Renal cortex interstitium (tissue), 15 donors: ENCODE measurements at places on chromosomes 2 and 18. TPM values are rescaled to one million over a fixed set of nuclear protein-coding genes. Genes with fewer than 3 reads are reported as not detected.

DNA sequence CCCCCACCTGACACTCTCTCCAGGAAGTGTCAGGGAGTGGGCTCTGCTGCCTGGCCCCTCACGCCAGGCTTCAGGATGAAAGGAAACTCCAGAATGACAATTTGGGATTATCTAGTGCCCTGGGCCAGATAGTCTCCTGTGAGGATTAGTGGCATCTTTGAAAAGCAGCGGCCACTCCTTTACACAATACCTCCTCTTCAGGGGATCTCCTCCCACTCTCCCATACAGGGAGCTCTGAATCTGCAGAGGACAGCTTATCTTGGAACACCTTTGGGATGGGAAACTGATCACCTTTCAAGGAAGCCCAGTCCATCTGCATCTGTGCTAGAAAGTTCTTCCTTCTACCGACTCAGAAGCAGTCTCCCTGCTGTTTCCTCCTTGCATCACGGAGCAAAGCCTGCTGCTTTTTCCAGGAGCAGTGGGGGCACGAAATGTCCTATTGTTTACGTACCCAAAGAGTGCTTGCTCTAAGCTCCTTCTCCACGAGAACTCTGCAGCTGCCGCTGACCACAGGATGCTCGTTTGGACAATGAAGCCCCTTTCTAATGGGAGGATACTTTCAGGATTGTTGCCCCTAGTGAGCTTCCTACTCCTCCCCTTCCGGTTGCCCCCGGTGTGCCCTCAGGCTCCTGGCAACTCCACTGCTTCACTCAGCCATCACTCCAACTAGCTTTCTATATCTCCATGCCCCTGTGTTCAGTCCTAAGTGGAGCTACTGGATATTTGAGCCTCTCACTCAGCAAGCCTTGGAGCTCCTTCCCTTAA is 31.5 kb downstream of the SIX3 start:
- DNase-seq, result no peak

Gene SERPINB4
- not detected for polyA plus RNA-seq

Gene IL36A
- not detected for polyA plus RNA-seq

- DNase-seq, result no peak
These were observed 216.5 kb downstream of the KLHL29 start for GRCh38 chr2:23601301-23601965.

- no peak for DNase-seq
These were observed 13.5 kb upstream of the GPR55 start for GRCh38 chr2:230938516-230939065.

DNA sequence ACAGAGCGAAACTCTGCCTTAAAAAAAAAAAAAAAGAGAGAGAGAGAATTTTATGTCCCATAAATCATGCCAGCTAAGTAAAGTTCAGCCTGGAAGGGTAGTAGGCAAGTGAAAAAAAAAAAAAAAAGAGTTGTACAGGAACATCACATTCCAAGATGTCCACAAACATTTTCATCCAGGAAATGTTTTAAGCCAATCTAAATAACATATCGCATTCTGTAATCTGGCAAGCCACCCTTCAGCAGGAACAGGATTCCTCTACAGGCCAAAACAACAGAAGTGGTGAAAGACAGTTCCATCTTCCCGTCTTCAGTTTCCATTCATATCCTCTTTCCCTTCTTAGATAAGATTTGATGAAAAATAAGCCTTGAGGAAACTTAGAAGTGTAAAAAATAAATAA is 1108.1 kb upstream of the DDX18 start:
- DNase-seq, result no peak

Gene MZT2B
- 158 TPM for polyA plus RNA-seq

DNA sequence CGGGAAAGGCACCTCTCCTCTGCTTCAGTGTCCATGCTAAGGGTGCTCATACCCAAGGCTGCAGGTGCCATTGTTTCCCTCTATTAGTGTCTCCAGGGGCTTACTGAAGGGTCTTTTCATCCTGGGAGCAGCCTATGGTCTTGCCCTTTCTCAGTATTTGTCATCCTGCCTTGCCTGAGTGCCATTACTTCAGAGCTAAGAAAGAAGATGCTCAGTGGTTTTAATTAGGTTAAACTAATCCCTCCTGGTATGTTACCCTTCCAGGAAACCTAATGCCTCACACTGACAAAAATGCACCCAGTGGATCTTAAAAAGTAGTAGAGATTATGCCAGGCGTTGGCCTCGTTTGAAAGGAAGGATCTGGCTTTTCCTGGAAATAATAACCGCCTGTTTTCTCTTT is 151.4 kb downstream of the LRRTM1 start:
- no peak for DNase-seq

DNA sequence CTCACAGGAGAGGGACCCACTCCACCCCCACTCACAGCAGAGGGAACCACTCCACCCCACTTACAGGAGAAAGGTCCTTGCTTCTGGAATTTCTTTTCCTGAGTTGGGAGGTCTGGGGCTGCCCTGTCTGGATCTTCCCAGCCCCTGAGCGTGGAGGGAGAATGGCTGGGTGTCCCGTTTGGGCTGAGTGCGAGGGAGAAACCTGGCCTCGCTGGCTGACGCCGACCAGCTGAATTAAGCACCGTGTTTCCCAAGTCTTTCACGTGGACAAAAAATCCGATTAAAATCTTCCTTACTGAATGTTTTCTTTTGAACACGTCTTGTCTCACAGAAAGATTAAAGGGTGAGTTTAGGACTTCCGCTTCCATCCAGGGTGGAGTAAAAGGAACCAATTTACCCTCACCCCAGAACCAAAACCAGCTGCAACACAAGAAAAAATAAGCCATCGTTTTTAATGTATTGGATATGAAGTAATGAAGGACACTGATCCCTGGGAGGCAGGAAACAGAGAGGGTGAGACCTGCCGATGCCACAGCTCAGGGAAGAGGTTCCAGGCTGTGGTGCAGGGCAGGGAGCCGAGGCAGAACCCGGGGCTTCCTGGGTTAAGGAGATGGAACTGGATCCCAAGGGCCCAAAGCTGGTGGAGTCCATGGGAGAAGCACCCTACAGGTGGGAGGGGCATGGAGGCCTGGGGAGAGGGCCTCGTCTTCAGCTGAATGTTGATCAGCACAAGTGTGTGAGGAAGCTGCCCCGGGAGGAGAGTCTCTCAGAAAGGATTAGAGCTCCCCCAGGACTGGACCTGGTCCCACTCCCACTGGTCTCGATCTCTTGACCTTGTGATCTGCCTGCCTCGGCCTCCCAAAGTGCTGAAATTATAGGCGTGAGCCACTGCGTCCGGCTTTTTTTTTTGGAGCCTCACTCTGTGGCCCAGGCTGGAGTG is 60.3 kb downstream of the RTP5 start:
- no peak for DNase-seq

Gene LONRF2
- 2.8 TPM for polyA plus RNA-seq
